Osteoblast (primary cell): ENCODE measurements at places on chromosomes 3 and 15.
A peak's percentile ranks its signal among the peaks of the same experiment; 100 is the strongest.

DNA sequence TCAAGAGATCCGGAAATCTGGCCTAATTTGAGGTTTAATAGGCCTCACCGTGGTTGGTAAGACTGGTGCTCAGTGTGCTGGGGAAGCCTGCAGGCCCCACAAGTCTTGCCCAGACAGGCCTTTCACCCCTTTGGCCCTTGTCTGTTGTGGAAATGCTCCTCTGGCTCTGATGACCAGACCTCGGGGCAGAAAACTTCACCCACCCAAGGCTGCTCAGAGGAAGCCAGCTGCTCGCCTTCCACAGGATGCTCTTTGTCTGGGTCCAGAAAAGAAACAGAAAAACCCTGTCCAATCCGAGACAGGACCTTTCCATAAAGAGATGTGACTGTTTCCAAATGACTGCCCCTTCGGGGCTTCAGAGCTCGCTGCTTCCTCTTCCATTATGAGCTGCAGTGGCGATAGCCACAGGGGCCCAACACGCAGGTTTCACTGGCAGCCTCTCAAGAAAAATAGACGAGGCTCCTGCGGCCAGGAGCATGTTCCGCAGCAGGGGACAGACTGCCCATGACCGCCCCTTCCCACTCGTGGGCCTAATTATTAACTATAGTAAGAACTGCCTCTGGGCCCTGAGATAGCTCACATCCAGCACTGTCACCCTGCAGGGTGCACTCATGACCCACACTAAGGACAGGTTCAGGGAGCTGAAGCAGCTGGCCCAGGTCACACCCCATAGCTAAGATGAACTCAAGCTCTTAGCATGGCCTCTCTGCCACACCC is 6.8 kb upstream of the SNX22 start:
- DNase-seq = no peak

- no peak for DNase-seq
These were observed 6.4 kb upstream of the SACM1L start for GRCh38 chr3:45682786-45683185.

DNA sequence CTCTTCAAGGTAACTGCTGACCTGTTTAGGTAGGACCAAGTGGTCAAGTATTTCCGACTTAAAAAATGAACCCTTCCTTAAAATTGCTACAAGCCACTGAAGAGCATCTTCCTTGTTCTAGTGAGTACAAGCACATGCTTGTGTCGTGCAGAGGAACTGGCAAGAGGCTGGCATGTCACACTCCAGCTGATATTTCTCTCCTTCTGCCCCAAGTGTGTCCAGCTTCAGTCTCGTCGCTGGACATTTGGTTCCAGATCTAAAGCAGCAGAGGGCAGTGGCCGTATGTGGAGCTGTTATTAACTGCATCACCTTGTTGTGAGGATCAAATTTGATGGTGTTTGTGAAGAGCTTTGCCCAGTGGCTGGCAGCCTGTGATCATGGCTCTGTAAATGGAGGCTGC is 10.0 kb downstream of the RBP2 start:
- DNase-seq = no peak

GRCh38 chr3:147521646-147522045 is 112.5 kb downstream of the ZIC1 start:
- DNase-seq = peak; percentile 81

- peak; percentile 49 for DNase-seq
These were observed 2.8 kb downstream of the GPD1L start for GRCh38 chr3:32109256-32109655.

- no peak for DNase-seq
These were observed 133.6 kb upstream of the RAP2B start for GRCh38 chr3:153028381-153028780.

DNA sequence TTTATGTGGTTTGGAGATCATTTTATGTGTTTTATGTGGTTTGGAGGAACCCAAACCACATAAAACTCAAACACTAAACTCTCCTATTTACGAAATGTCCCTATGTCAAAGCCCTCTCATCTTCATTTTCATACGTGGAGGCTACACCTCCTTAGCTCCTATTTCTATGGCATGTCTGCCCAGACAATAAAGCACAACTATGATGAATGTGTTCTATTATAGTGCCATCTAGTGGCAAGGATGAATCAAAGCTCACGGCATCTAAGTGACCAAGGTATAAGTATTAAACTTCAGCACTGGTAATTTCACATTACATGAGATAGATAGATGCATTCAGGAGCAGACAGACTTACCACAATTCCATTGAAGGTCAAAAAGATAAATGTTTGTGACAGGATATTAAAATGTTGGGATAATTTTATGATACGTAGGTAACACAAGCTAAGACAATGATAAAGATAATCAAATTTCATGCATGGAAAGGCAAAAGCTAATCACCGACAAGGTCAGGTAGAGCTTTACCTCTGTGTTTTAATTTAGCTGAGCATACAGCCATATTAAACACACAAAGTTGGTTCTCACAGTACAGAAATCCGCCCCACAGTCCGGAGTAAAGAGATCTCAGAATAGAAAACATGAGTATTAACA is 130.6 kb upstream of the FHIT start:
- peak; percentile 64 for DNase-seq

DNA sequence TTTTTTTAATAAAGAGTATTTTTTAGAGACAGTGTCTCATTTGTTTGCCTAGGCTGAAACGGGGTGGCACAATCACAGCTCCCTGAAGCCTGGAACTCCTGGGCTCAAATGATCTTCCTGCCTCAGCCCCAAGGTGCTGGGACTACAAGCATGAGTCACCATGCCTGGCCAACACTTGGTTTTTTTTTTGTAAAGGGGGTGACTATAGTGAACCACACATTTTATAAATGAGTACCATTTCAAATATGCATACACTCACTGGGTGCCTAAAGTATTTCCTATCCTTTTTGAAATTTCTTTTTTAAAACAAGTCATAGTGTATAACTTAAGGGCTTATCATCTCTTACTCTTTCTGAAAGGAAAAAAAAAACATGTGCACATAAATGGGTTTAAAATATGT is 325.2 kb upstream of the MEIS2 start:
- peak; percentile 4 for DNase-seq

GRCh38 chr3:130480736-130481135 is 36.2 kb upstream of the COL6A6 start:
- peak; percentile 78 for DNase-seq

GRCh38 chr3:196987022-196987421 is 18.4 kb upstream of the PIGZ start:
- DNase-seq = no peak

DNA sequence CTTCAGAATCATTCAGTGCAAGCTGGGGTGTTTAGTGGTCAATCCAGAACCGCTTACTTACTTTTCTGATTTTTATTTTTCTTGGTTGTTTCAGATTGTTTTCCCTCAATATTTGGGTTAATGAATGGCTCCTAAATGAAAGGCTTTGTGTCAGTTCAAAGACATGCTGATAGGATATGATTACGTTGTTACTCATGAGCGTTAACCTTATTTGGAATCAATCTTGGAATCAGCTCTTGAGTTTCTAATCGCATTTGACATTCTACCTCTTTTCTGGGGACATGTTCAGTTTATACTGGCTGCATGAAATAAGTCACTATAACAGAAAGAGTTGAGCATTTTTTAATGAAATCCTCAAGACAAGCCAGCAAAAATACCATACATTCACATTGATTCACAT is 50.2 kb downstream of the ATP11B start:
- no peak for DNase-seq

DNA sequence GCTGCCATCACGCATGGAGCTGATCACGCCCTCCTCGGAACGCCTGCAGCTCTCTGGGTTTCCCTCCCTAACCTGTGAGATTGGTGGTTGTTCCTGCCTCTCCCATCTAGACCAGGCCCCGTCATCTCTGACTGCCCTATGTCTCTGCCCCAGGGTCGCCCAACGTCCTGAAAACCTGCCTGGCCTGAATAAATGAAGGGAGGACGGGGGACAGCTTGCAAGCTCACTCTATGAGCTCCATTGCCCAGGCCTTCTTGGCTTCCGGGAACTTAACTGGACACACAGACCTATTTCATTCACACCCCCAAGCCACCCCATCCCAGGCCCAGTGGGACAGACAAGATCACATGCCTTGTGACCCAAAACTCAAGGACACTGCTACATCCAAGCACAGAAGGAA is 274.2 kb downstream of the XXYLT1 start:
- DNase-seq = no peak

GRCh38 chr3:55406696-55407425 is 80.2 kb downstream of the WNT5A start:
- peak; percentile 43 for DNase-seq

DNA sequence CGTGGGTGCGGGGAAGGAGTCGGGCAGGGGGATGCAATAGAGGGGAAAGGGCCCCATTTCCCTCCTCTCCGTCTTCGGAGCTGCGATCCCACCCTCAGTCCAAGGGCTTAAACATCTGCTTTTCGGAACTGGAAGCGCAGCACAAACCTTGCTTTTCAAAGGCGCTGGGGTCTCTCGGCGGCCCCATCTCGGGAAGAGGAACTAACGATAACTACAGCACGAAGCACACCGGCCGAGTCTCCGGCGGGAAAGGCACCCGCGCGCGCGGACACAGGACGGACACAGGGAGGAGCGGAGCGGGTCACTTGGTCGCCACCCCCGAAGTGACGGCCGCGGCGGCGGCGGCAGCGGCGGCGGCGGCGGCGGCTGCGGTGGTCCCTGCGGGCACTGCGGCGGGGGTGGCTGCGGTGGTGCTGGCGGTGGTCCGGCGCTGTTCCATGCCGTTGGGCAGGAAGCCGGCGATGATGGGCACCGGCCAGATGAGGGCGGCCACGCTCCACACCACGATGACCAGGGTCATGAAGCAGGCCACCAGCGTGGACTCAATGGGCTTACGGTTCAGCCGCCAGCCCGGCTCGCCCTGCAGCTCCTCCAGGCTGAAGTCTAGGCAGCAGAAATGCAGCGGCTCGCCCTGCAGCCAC is 1.1 kb downstream of the TMEM158 start:
- DNase-seq = peak; percentile 96

DNA sequence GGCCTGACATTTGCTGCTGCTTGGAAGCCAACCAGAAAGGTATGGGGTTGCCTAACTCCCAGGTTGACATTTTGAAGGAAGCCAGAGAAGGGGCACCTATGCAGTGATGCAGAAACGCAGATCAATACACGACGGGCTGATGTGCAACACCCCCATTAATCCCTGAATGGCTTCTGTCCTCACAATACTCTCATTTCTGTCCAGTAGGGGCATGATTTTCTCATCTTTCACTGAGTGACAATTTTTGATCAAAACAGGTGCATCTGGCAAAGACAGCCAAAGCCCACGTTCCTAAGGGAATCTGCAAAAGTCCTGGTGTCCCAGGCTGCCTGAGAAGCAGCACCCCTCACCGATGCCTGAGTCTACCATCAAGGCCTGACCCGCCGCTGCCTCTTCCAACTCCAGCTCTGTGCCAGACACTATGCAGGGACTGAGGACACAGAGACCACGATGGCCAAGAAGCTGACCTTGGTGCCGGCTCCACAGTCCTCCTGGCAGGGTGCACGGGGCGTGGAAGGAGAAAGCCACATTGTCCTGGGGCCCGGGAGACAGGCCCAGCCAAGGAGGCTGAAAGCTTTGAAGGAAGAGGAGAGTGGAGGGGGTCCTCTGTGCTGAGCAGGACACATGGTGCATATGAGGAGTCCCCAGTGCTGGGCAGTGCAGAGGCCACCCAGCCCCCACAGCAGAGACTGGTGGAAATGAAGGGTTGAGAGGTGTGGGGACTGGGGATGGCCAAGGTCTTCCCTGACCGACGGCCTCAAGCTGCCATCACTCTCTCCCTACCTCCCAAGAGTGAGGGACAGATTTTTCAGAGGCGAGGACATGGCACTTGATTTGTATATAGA is 159.6 kb downstream of the NUP210 start:
- DNase-seq = peak; percentile 69

GRCh38 chr15:52028431-52029093 is 9.5 kb downstream of the MAPK6 start:
- DNase-seq = no peak

GRCh38 chr15:76382987-76383728 is 46.6 kb downstream of the ISL2 start:
- no peak for DNase-seq

DNA sequence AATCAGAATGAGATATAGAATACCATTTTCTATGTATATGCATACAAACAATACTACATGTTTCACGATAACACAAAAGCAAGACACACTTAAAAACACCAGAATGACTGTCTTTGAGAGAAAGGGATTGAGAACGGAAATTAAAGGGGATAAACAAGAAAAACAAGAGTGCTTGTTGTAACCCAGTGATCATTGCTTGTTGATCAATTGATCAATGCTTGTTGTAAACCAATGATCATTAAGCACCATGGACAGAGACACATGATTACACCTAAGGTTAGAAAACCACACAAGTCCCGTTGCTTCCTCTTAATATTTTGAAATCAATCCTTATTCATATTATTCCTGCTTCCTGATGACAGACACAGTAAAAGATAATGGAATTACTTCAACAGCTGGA is 1.1 kb upstream of the OR4F15 start:
- DNase-seq = no peak

DNA sequence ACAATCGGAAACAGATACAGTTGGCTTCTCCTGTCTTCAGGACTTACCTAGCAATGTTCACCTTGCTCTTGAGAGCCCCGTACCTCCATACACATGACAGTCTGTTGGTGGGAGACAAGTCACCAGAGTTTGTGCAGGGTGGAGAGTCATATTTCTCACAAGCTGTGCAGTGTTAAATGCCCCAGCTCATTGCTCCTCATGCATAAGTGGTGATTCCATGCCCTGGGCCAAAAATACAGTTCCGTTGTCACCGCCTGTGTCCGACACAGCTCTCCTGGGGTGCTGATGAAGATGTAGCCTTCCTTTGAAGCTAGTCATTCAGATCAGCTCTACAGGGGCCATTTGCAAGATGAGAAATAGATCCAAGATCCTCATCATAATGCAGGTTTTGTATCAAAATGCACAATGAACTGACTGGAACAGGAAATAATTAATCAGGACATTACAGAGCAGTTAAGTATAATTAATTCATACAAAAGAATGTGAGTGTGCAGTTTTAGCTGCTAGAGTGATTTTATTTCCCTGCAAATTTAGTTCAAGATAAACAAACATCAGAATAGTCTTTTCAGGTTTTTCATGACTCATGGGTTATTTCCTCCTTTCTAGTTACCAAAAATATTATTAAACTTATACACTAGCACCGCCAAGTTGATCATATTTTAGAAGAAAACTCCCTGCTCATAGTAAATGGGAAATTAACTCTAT is 66.5 kb downstream of the CD47 start:
- DNase-seq = no peak

DNA sequence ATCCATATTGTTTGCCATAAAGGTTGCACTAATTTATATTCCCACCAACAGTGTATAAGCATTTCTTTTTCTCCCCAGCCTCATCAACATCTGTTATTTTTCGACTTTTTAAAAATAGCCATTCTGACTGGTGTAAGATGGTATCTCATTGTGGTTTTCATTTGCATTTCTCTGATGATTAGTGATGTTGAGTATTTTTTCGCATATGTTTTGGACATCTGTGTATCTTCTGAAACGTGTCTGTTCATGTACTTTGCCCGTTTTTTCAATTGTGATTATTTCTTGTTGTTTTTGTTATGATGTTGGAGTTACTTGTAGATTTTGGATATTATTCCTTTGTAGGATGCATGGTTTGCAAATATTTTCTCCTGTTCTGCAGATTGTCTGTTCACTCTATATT is 46.5 kb downstream of the TP63 start:
- no peak for DNase-seq

GRCh38 chr3:180409170-180409569 is 192.8 kb upstream of the TTC14 start:
- no peak for DNase-seq

- no peak for DNase-seq
These were observed 35.9 kb upstream of the DNAJC13 start for GRCh38 chr3:132381348-132381944.
